ENCODE measurements at places on chromosomes 2 and 18.

DNA sequence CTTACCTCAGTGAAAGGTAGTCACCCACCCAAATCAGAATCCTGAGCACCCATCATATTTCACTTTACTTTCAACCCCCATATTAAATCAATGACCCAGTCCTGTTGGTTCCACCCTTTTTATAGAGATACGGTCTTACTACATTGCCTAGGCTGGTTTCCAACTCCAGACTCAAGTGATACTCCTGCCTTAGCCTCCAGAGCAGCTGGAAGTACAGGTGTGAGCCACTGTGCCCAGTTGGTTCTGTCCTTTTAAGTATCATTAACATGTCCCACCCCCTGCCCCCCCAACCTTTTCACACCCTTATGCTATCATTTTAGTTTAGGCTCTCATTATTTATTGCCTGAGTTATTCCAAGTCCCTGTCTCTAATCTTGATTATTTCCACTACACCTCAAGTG is 28.7 kb downstream of the MSH6 start:
- no peak for DNase-seq

DNA sequence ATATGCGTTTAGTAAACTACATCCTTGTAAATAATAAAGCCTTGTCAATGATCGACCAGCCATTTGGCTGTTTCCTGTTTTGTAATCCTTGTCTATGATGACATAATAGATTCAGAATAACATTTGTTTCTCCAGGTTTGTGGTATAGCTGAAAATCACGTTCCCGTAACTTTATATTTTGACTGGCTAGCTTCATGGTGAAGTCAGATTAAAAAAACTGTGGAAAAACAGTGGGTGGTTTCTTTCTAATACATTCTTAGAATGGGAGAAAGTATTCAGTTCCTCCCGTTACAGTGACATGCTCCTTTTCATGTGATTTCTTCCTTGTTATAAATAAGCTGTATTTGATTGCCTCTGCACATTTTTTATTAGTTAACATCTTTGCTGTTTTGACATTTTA is 366.9 kb downstream of the NYAP2 start:
- no peak for DNase-seq

DNA sequence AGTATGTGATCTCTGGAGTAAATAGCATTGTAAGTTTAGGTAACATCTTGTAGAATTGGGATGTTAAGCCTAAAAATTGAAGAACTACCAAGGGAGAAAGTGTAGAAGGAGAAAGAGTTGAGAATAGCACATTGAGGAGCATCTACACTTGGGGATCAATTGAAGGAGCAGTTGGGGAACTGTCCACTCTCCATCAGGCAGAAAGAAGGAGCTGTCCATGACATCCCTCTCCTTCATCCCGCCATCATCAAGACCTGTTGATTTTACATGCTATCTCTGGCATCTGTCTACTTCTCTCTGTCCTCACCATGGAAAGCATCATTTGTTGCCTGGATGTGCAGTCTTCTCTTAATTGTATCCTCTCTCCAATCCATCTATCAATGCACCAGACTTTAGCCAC is 87.8 kb downstream of the CCDC141 start:
- no peak for DNase-seq

- no peak for DNase-seq
These were observed 20.4 kb downstream of the TTR start for GRCh38 chr18:31612124-31612523.

DNA sequence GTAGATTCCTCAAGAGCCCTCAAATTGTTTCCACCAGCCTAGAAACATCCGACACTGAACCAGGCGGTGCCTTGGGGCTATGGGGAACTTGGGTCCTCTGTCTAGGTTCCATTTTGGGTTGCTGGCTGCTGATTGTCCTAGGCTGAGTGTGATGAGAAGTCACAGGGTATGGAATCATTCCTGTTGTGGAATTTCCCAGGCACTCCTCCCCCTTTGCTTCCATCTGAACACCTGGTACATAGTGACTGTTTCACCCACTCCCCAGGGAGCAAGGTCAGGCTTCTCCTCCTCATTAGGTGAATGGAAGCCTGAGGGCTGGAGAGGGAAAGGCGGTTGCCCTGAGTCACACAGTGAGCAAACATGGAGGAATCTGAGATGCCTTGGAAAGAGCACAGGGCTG is 4.5 kb downstream of the KIF3C start:
- no peak for DNase-seq

DNA sequence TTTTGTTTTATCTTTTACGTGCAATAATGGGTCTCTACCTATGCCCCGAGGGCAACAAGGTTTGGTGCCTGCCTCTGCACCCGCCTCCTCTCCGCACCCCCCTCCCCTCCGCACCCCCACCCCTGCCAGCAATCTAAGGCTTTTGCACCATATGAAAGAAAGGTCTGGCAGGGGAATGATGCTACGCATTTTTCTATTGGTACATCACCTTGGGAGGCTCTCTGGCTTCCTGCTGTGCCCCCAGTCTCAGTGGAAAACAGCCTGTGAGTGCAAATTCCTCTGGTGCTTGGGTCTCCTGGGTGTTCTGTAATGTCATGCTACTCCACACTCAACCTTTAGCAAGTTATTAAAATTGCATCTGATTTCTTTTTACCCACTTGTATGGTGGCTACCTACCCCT is 161.3 kb upstream of the SMAD7 start:
- DNase-seq: no peak

DNA sequence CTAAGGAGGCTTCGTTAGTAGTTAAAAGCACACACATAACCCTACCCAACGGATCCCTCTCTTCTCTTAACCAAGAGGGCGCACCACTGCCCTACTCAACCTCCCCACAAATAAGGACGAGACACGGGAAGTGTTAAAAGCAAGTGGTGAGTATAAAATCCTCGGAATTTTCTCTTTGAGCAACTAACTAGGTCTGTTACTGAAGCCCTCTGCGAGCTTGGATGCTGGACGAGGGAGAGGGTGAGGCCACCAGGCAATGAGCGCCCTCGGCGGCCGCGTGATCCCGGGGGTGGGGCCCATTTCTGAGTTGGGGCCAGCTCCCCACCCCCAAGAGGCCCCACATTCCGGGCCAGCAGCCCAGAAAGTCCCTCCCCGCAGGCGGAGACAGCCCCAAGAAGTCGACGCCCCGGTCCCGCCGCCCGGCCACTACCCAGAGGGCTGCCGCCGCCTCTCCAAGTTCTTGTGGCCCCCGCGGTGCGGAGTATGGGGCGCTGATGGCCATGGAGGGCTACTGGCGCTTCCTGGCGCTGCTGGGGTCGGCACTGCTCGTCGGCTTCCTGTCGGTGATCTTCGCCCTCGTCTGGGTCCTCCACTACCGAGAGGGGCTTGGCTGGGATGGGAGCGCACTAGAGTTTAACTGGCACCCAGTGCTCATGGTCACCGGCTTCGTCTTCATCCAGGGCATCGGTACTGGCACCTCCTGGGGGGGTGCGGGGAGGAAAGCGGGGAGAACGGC is at the start of gene CYBRD1:
Gene CYBRD1, plus strand, starts transcription at position 423 of the 736 bp plus-strand sequence. Its CDS starts 72 bp downstream, at position 495.
- DNase-seq: no peak

DNA sequence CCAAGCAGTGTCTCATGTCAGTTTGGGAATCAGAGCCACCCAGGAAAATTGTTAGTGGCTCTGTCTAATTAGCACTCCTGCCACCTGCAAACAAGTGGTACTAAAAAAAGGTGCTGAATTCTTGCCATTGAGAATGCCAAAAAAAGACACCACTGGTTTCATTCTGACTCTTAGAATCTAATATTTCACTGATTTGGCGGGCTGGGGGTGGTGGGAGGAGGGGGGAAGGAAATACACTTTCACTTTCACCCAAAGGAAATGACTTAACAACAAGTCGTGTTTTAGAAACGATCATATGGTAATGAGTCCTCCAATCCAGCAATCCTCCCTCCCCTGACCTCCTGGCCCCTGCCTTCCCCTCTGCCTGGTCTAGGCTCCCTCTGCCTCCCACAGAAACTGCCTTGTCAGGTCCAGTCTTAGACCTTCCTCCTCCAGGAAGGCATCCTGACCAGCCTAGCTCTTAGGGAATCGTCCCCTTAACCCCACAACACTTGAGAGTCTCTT is 4.4 kb upstream of the KLHL29 start:
- no peak for DNase-seq

DNA sequence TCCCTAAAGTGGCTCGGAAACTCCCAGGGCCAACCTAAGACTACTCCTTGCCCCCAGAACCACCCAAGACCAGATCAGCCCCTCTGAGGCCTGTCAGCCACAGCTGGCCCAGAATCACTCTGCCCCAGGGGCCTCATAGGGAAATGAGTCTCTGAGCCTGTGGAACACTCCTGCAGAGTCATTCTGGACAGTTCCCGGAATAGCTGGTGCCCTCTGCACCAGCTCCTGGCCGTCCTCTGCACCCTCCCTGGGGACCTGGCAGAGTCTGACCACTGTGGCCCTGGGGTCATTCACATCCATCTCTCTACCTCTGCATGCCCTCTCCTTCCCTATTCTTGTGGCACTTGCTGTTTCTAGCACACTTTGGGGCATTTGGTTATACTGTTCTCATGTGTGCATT is 14.6 kb upstream of the TMEM214 start:
- no peak for DNase-seq

- DNase-seq: no peak
These were observed 209.9 kb downstream of the TDRD15 start for GRCh38 chr2:21333684-21334083.

All from stimulated activated CD4-positive, alpha-beta T cell treated with anti-CD3 and anti-CD28 coated beads, Interleukin-1b, Interleukin-23, amount 100 ng/mL, for 1 hour (primary cell).